ENCODE measurements at places on chromosomes 4 and X. TPM values are rescaled to one million over a fixed set of nuclear protein-coding genes. Genes with fewer than 3 reads are reported as not detected.
A peak's percentile ranks its signal among the peaks of the same experiment; 100 is the strongest.

GRCh38 chr4:123977641-123978081 lies 581.1 kb downstream of the SPRY1 start:
- DNase-seq = no peak

DNA sequence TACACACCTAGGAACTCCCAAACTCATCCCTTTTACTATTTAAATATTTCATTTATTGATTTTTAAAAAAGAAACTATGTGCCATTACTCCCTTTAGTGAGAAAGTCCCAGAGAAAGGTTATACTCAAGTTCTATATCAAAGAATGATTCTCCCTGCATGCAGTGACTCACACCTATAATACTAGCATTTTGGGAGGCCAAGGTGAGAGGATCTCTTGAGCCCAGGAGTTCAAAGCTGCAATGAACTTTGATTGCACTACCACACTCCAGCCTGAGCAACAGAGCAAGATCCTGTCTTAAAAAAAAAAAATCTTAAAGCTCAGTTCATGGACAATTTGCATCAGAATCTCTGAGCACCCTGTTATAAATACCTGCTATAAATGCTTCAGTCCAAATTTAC lies 9.2 kb upstream of the RBPJ start:
- no peak for DNase-seq

GRCh38 chr4:184413261-184414046 lies 60.9 kb downstream of the IRF2 start:
- DNase-seq = no peak

DNA sequence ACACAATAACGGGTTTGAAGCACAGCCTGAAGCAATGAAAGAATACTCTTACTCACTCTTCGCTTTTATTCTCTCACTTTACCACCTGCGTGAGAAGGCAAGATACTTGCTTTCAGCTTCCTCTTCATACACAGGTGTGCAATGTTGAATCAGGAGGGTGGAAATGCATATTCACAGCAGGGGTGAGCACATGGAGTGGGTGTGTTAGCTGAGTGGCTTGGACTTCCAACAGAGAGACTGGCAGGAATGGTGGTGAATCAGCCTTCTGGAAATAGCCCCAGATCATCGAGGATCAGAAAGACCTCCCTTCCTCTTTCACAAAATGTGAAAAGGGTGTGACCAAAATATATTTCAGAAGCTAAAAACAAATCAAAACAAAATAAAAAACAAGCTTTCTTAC lies 521.2 kb downstream of the STIM2 start:
- no peak for DNase-seq

GRCh38 chrX:23435108-23435507 lies 100.5 kb downstream of the PTCHD1 start:
- no peak for DNase-seq

- no peak for DNase-seq
Measured at GRCh38 chrX:73366696-73367095, 80.2 kb upstream of the CDX4 start.

DNA sequence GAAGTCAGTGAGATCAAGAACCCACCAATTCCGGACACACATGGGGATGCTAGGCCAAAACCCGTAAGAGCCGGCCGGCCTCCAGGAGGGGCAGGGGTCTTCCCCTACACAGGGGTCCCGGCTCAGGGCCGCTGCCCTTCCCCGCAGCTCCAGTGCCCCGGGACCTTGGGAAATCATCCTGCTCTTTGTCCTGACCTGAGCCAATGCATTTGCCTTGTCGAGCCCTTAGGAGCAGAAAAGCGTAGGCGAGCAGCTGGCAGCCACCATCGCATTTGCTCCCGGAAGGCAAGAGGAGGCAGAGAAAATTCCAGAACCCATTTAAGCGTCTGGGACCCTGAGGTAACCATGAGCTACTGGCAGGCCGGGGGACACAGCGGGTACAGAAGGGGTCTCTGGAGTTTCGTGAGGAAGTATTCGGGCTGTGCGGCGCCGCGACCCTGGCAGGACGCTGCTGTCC lies 7.4 kb upstream of the TNIP2 start:
- no peak for DNase-seq

GRCh38 chr4:8276358-8277240 lies 7.0 kb downstream of the HTRA3 start:
- DNase-seq = peak; percentile 64

DNA sequence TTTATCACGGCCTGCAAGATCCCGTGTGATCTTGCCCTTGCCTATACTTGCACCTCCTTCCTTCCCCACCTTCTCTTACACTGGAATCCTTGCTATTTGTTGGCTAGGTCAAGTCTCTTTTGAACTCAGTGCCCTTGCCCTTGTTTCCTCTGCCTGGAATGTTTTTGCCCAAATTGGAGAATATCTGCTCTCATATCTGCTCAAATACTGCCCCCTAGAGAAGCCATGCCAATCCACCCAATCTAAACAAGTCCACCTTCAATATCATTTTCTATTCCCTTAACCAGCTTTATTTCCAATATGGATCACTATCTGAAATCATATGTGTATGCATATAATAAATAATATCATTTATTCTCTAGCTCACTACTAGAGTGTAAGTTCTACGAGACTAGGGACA lies 1044.2 kb upstream of the FTHL17 start:
- no peak for DNase-seq

DNA sequence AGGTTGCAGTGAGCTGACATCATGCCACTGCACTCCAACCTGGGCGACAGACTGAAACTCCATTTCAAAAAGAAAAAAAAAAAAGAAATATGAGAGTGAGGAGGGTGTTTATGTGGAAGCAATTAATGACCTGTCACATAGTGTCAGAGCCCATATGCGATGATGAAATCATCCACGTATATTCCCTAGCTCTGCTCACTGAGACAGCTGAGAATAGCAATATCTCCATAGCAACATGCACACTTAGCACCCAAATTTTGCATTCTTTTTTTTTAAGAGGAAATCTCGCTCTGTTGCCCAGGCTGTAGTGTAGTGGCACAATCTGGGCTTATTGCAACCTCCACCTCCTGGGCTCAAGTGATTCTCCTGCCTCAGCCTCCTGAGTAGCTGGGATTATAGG lies 31.5 kb upstream of the OPHN1 start:
- DNase-seq = no peak

The ATP2B3 gene
- not detected for total RNA-seq

The TRAPPC11 gene
- 59.9 TPM for total RNA-seq

The MAGEA1 gene
- not detected for total RNA-seq

The VCX3B gene
- total RNA-seq = not detected

The ZBTB49 gene
- 6.4 TPM for total RNA-seq

The ETDA gene
- not detected for total RNA-seq

The GABRA4 gene
- total RNA-seq = not detected

All from fibroblast of villous mesenchyme (primary cell).